ENCODE measurements at places on chromosomes 11 and 22.
A peak's percentile ranks its signal among the peaks of the same experiment; 100 is the strongest.

GRCh38 chr22:22655452-22656290 lies 11.3 kb downstream of the GGTLC2 start:
- DNase-seq, result no peak

GRCh38 chr11:79021601-79022000 lies 419.2 kb downstream of the TENM4 start:
- no peak for DNase-seq

DNA sequence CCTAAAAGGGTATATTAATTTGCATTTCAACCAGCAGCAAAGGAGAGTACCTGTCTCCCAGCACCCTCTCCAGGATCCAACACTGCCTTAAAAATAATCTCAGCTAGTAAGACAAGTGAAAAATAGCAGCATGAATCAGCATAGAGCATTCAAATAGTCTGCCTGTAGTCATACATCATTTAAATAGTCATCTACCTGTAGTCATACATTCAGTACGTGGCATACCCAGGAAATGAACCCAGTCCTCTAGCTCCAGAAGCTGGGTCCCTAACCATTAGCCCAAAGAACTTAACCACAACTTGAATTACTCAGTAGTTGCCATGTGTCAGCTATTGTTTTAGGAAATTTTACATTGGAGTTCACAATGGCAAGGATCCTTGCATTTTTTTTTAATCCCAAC lies 9.3 kb downstream of the TENM4 start:
- DNase-seq, result no peak

DNA sequence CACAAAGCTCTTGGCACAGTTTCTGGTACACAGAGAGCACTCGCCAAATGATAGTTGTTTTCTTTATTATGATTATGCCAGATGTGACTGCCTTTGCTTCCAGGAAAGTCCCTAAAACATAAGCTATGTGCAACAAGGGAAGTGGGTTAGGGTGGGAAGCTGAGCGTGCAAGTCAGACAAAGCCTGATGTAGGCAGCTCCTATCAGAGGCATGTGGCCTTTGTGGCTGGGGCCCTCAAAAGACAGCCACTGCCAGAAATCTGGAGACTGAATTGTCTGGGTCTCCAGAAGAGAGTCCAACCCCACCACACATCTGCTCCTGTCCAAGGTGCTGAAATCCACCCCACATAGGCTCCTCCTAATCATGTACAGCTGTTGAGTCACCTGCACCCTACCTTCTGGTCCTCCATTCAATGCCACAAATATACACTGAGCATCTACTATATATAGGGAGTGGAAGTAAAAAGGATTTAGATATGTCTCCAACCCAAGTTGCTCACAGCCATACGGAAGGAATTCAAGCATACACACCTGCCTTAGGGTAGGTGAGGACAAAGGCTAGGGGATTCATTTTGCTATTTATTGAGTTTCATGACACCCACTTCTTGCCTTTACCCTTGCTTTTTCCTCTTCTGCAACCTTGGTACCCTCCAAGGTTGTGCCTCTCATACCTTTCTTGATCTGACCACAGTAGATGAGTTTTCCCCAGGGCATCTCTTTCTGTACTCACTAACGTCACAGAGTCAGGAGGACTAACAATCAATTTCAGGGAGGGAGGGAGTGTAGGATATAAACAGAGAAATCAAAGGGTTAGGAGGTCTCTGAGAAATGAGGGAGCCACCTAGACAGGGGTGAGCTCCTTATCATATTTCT lies 12.4 kb downstream of the SEC14L3 start:
- DNase-seq, result peak; percentile 82

DNA sequence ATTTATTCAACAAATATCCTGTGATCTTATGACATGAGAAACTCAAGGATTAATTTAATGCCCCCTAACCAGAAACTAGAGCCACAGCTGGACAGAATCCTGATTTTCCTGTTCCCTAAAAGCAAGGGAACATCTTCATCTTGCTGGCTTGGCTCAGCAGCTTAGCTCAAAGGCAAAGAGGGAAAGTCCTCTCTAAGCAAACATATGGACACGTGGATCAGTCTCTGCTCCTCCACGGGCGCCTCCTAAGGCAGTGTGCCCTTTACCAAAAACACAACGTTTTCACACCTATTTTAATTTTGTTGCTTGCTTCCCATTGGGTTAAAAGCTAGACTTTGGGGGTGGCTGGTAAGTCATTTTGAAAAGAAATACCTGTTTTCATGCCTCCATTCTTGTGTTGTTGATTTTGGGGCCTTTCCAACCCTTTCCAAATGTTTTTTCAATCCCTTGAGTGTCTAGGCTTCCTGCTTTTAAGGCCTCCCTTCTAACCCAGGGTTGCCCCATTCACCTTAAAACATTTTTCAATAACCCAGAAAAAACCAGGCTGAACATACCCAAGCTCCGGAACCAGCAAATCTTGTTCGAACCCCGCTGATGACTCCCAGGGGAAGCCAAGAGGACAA lies 15.5 kb downstream of the SLC1A2 start:
- DNase-seq, result no peak

DNA sequence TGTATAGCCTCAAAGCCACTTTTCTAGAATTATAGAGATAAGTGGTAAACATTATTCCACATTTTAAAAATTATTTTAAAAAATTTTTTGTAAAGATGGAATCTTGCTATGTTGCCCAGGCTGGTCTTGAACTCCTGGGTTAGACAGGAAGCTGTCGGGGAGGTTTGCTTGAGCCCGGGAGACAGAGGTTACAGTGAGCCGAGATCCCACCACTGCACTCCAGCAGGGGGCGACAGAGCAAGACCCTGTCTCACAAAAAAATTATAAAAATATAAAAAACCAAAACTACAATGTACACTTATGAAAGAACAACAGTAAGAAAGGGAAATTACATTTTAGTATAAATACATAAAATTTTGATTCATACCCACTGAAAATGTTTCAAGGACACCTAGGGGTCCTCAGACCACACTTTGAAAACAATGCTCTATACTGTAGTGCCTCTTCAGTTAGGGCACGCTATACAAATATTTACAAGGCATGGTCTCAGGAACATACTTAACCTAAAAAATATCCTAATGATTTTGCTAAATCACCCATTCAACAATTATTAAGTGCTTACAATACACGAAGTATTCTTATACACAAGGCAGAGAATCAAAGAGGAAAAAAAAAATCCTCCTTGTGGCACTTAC lies 111.2 kb downstream of the MRTFA start:
- peak; percentile 77 for DNase-seq

DNA sequence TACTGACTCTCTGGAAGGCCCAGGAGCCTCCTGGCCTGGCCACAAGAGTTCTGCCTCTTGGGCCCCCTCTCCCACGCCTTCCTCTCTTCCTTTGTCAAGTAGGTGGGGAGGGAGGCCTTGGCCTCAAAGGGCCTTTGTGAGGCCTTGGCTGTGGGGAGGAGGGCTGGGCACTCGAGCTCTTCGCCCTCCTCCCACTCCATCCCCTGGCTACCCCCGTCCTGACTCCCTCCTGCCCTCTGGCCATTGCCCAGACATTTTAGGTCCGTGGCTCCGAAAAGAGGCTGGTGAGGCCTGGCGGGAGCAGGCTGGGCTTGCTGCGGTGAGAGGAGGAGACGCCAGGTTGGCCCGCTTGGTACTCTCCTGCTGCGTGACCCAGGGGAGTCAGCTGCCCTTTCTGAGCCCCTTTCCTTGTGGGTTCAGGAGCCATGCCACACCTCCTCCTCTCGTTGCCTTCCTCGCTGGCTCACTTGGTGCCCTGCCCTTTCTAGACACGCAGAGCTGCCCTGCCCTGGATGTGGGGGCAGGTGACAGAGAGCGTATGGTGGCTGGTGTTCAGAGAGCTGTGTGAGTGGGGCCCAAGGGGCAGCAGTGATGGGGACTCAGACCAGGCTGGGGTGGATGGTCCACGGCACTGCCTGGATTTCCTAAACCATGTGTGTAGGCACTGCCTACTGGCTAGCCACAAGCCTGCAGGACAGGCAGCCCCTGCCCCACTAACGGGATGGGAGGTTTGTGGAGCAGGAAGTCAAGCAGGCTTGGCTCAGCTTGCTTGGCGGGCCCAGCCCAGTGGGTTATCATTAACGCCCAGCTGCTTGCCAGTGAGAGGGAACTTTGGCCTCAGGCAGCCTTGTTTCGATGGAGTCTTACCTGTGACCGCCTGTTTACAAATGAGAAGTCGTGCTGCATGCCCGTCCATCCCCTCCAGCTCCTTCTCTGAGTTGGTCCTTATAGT lies 15.8 kb upstream of the OMP start:
- no peak for DNase-seq

DNA sequence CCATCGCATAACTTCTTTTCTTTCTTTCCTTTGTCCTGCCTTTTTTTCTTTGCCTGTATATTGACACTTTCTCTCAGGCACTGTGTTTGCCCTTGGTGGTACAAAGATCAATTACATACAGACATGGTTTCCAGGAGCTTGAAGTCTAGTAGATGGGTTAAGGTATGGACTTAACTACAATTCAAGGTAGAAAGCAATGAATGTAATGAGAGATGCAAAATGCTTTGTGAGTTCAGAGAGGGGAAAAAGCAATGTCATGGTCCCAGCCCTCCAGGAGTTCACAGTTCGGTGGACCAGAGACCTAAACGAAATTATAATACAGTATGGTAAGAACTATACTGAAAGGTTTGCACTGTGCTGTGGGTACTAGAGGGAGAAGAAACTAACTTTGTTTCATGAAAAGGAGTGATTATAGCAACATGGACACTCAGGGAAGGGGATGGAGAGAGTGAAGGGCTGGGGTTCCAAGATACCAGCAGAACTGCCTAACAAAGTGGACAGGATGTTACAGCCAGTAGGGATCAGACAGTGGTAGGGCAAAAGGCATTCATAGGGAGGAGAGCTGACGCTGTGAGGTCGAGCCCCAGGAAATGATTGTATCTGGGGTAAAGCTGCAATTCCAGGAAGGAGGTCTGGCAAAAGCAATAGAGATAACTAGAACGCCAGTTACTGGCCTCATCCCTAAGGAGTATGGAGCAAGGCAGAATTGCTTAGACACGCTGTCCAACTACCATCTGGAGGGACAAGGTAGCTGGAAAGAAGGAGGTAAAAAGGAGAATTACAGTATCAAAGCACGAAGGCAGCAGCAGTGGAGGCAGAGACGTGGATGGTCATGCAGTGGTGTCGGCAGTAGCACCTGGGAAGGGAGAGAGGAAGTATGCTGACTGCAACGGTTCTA lies 158.3 kb upstream of the MTMR2 start:
- peak; percentile 45 for DNase-seq

Measured in endodermal cell (in vitro differentiated cells).